CD8-positive, alpha-beta memory T cell (primary cell): ENCODE measurements at places on chromosomes 7 and 10. TPM values are rescaled to one million over a fixed set of nuclear protein-coding genes. Genes with fewer than 3 reads are reported as not detected.

DNA sequence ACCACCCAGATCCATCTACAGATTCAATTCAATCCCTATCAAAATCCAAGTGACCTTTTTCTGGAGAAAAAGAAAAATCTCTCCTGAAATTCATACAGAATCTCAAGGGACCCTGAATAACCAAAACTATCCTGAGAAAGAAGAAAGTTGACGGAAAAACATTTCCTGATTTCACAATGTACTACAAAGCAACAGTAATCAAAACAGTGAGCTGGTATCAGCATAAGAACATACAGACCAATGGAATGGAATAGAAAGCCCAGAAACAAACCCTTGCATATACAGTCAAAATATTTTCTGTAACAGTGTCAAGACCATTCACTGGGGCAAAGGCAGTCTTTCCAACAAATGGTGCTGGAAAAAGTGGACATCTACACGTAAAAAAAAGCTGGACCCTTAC is 89.9 kb downstream of the JMJD1C start:
- no peaks in the 10 kb centered on the region for H3K4me1 ChIP-seq
- DNase-seq, result no peak
- H3K27ac ChIP-seq, result no peak overlapping the region
- H3K27me3 ChIP-seq, result no peaks in the 10 kb centered on the region
- no peak overlapping the region for H3K4me3 ChIP-seq
- H3K36me3 ChIP-seq, result no peaks in the 10 kb centered on the region

DNA sequence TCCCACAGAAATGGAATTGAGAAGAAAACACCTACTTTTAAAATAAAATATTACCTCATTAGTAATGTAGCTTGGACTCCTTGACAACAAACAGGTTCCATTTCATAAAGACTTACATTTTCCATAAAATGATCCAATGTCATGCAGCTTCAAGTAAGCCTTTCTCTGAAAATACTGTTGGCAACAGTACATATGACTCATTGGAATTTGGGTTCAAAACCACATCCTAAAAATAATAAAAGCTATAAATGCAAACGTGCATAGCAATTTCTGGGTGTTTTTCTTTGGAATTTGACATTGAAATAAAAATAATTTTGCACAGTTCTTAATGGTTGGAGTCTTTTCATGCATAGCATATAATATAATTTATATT is 47.9 kb downstream of the FHIP2A start:
- no peak overlapping the region for H3K4me3 ChIP-seq
- no peak for DNase-seq
- no peaks in the 10 kb centered on the region for H3K27me3 ChIP-seq
- H3K4me1 ChIP-seq, result no peaks in the 10 kb centered on the region
- no peak overlapping the region for H3K27ac ChIP-seq

- no peak for DNase-seq
- H3K36me3 ChIP-seq, result no peaks in the 10 kb centered on the region
- H3K4me1 ChIP-seq, result no peaks in the 10 kb centered on the region
- no peak overlapping the region for H3K4me3 ChIP-seq
- no peak overlapping the region for H3K27ac ChIP-seq
These were observed 193.3 kb downstream of the HERPUD2 start for GRCh38 chr7:35501681-35502080.

DNA sequence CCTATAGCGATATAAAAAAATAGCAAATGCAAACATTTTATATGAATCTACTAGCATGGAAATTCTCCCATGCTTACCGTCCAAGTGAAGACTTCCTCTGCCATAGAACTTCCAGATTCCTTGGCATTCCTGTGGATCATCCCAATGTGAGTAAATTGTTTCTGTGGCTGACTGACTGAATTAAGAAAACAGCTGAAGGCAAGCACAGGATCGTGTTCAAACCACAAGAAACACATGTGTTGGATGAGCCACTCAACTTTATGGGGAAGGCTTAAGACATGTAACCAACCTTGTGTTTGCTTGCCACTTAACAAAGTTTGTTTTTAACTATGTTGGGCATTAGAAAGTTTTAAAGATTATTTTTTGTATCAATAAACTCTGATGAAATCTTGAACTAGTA is 2.6 kb upstream of the MYPN start:
- no peak overlapping the region for H3K27ac ChIP-seq
- no peaks in the 10 kb centered on the region for H3K36me3 ChIP-seq
- H3K4me3 ChIP-seq, result no peak overlapping the region
- no peaks in the 10 kb centered on the region for H3K27me3 ChIP-seq
- no peak for DNase-seq

DNA sequence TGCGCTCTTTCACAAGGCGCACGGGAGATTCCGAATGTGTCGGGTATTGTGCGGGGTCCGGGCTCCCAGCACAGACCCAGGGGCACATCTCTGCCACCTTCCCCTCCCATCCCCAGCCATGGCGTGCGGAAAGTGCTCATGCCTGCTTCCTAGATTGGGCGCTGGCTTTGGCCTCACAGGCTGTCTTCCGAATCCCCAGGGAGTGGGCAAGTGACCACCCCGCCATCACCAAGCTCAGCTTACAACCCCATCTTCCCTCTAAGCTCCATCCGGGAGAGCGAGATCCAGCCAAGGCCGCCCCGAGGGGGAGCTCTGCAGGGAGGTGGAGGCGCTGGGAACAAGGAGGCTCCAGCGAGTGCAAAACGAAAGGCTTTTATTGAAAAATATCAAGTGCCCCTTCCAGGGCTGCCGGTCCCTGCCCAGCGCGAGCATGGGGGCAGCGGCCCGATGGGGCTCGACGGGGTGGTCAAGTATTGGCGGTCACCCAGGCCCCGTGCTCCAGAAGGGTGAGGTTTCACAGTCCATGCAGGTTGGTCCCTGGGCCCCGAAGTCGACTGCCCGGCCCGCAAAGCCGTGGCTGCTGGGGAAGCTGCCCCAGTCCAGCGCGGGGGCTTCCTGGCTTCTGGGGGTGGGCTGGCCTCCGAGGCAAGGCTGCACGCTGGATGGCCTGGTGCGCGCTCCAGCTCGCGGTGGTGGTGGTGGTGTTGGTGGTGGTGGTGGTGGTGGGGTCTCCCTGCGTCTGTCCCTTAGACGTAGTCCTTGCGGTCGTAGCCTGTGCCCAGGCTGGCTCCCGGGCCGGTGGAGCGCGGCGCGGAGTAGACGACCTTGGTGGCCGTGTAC is 1.2 kb downstream of the CLDN3 start:
- H3K27ac ChIP-seq, result no peak overlapping the region
- no peaks in the 10 kb centered on the region for H3K36me3 ChIP-seq
- no peak for DNase-seq
- no peak overlapping the region for H3K4me3 ChIP-seq
- H3K4me1 ChIP-seq, result no peaks in the 10 kb centered on the region
- no peaks in the 10 kb centered on the region for H3K27me3 ChIP-seq

DNA sequence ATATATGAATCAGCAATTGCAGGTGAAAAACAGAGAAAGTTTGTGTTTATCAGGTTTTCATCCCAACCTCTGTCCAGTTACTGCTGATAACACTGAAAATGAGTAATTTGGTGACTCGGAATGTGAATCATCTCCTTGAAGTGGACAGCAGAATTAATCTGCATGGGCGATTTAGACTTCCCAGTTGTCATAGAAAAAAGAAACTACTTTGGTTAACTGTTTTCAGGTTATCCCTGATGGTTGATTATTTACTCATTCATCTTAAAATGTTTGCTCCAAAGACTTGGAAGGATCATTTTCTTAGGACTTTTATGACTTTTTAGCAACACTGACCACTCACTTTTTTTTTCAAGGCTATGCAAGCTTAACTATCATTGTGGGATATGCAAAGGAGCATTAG is 504.1 kb upstream of the ANKRD30A start:
- no peak overlapping the region for H3K4me3 ChIP-seq
- H3K36me3 ChIP-seq, result no peaks in the 10 kb centered on the region
- H3K27me3 ChIP-seq, result no peaks in the 10 kb centered on the region

Gene OR6V1
- not detected for total RNA-seq

DNA sequence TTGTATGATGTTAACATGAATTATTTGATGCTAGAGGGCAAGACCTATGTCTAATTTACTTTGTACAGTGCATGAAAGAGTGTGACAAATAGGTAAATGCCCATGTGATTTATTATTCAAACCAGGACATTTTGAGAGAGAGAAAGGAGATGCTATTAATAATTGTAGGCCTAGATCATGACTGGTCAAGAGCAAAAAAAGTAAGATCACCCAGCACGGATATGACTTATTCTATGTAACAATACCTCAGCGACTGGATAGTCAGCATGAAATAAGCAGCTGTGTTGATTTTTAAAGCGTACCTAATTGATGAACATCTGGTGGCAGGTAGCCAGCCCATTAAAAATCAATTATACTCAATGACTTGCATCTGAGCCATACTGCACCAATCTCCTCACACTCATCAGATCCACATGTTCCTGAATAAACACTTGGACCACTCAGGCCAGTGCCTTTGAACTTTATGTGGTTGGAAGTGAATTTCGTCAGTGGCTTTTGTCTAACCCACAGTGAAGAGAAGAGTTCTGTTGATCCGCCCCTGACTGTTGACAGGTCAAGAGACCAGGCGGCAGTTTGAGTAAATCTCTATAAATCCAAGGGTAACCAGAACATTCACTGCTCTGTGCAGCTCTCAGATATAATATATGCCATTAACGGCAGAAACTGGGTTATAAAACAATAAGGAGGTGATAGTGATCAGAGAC is 435.3 kb downstream of the MDFIC start:
- no peak for DNase-seq
- no peak overlapping the region for H3K4me3 ChIP-seq
- no peaks in the 10 kb centered on the region for H3K36me3 ChIP-seq
- no peak overlapping the region for H3K27ac ChIP-seq

DNA sequence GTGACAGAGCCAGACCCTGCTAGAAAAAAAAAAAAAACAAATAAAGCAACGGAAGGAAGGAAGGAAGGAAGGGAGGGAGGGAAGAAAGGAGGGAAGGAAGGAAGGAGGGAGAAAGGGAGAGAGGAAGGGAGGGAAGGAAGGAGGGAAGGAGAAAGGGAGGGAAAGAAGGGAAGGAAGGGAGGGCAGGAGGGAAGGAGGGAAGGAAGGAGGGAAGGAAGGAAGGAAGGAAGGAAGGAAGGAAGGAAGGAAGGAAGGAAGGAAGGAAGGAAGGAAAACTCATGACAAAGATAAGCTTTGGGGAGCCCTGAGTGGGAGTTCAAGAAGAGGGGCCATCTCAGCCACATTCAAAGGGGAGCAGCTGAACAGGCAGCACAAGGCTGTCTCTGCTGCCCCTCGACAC is 124.7 kb upstream of the MGMT start:
- H3K27me3 ChIP-seq, result no peaks in the 10 kb centered on the region
- DNase-seq, result no peak
- H3K4me3 ChIP-seq, result no peak overlapping the region
- no peak overlapping the region for H3K27ac ChIP-seq
- H3K4me1 ChIP-seq, result no peaks in the 10 kb centered on the region

DNA sequence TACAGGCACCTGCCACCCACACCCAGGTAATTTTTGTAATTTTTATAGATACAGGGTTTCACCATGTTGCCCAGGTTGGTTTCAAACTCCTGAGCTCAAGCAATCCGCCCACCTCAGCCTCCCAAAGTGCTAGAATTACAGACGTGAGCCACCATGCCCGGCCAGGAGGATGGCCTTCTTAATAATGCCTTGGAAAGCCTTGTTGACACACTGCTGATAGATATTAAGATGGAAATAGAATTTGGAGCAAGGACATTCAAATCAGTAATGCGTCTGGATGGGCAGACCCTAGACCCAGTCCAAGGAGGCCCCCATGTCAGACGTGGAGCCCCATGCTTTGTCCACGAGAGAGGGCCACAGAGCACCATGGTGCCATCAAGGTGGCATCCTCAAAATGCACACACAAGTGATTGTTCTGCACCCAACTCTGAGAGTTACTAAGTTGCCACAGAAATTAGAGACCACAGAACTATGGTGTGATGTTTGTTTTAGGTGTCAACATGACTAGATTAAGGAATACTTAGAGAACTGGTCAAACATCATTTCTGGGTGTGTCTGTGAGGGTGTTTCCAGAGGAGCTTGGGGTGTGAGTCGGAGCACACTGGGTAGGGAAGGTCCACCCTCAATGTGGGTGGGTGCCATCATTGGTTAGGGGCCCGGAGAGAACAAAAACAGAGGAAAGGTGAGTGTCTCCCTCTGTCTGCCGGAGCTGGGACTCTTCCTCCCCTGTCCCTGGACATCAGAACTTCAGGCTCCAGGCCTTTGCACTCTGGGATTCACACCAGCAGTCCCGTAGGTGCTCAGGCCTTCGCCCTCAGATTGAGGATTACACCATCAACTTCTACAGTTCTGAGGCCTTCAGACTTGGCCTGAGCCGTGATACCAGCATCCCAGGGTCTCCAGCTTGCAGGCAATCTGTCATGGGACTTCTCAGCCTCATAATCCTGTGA is 34.5 kb downstream of the EBF3 start:
- no peak for DNase-seq
- no peak overlapping the region for H3K27ac ChIP-seq
- no peaks in the 10 kb centered on the region for H3K4me1 ChIP-seq
- no peaks in the 10 kb centered on the region for H3K27me3 ChIP-seq

Gene GIMAP1
- total RNA-seq, result 9.8 TPM

- H3K36me3 ChIP-seq, result no peaks in the 10 kb centered on the region
- H3K27ac ChIP-seq, result no peak overlapping the region
- peaks cover 35% of the 10 kb centered on the region for H3K27me3 ChIP-seq
- no peak for DNase-seq
- no peak overlapping the region for H3K4me3 ChIP-seq
- peaks cover 11% of the 10 kb centered on the region for H3K4me1 ChIP-seq
These were observed 128.2 kb downstream of the SPAG6 start for GRCh38 chr10:22473459-22473858.

Gene KEL
- total RNA-seq, result not detected

- H3K27me3 ChIP-seq, result no peaks in the 10 kb centered on the region
- no peak overlapping the region for H3K27ac ChIP-seq
- no peaks in the 10 kb centered on the region for H3K4me1 ChIP-seq
- DNase-seq, result no peak
- no peak overlapping the region for H3K4me3 ChIP-seq
- no peaks in the 10 kb centered on the region for H3K36me3 ChIP-seq
These were observed 481.3 kb downstream of the DNAJB6 start for GRCh38 chr7:157817944-157818700.

DNA sequence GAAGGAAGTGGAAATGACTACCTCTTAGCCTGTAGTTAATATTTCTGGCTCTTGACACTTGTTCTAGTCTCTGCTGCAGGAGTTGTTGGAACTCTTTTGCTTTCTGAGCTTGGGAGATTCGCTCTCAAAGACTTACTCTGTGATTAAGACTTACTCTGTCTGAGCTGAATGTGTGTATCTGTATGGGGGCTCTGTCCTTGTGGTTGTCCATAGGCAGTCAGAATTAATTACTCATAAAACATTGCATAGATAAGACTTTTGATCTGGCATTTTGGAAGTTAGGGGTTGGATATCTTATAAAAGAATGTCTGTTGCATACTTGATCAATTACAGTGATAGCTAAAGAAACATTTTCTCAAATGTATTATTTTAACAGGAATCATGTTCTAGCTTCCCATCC is 199.2 kb upstream of the KIAA1217 start:
- H3K36me3 ChIP-seq, result no peaks in the 10 kb centered on the region
- no peaks in the 10 kb centered on the region for H3K27me3 ChIP-seq
- DNase-seq, result no peak
- no peak overlapping the region for H3K4me3 ChIP-seq
- H3K4me1 ChIP-seq, result no peaks in the 10 kb centered on the region
